EL (cell line): ENCODE measurements at places on chromosomes 11 and 22.

GRCh38 chr11:74019104-74019738 is 10.3 kb upstream of the UCP3 start:
- no peak for DNase-seq

DNA sequence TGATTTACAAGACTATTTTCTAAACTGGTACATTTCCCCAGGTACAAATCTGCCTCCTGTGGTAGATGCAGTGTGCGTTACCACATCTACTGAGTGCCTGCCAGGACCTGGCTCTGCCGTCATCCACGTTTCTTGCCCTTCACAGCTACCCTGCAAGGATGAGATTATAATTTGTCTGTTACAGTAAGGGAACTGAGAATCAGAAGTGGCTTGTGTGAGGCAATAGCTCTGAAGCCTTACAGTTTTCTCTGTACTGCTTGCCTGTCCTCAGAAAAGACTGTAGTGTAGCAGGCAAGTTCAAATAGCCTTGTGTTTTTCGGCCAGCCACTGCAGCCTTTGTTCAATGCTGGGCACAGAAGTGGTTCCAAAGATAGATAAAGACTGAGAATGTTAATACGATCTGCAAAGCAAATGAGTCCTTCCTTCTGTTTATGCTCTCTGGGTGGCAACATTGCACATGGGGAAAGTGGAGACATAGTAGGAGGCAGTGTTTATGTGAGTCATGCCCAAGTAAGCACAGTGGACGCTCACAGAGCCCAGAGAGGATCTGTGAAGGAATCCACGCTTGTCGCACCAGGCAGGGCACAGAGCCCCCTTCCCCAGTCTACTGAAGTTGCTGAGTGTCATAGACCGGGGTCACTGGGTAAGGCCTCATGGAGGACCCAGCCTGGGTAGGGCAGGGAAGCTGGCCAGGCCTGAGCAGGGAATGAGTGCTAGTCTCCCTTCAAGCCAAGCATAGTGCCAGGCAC is 49.1 kb downstream of the MICAL2 start:
- DNase-seq: peak; percentile 86

DNA sequence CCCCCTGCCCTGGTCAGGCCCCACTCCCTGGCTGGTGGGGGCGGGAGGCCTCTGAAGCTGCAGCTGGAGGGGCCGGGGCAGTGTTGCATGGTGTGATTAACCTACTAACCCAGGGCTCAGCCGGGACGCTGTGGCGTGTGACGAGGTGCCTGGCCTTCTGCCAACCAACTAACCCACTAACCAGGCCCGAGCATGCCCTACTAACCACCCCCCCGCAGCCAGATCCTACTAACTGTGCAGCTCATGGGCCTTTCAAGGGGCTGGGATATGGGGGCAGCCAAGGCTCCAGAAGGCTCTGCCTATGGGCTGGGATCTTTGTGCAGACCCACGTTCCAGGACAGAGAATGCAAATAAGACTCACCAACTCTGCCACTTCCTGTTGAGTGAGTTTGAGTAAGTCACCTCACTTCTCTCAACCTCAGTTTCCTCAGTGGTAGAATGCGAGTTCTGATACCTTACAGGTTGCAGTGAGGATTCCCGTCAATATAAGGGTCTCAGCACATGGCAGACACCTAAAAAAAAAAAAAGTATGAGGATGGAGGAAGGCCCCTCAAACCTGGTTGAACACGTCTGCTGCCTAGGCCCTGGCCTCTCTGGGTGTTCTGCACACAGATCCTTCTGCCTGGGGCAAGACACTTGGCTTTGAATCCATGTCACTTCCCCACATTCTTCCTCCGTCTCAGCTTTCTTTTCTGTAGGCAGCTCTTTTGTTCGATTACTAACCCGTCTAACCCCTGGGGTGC is 14.1 kb downstream of the MIAT start:
- DNase-seq: no peak

- DNase-seq: no peak
These were observed 344.7 kb downstream of the BUD13 start for GRCh38 chr11:116427903-116428637.

DNA sequence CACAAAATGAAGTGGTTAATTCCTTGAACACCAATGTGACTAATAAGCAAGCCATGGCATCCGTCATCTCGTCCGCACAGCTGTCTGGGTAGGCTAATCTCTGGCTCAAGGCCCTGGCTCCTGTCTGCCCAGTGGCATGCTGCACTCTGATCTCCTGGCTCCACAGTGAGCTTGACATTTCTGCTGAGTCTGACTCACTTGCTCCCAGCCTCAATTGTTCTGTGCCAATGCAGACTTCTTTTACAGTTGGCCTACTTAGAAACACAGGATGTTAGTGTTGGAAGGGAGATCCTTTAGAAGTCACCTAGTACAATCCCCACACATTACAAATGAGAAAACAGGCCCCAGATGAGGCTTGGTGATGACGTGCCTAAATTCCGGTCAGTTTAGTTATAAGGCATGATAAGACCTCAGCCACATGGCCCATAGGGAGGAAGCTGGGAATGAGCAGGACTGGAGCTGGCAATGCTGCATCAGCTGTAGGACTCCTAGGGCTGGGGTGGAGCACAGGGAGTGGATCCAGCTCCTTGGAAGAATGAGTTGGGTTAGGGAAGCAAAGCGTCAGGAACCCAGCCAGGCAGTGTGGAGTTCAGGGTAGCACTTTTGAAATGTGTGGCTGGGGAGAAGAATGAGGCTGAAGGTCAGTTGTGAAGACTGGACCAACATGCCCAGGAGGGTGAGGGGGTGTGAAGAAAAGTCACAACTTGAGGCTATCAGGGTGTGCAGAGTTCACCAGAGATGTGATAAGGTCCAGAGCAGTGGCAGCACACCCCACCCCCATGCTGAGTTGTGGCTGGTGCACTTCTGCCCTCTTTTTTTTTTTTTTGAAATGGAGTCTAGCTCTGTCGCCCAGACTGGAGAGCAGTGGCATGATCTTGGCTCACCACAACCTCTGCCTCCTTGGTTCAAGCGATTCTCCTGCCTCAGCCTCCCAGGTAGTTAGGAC is 70.2 kb upstream of the EED start:
- peak; percentile 99 for DNase-seq
